ENCODE measurements at places on chromosomes 3 and 15.

GRCh38 chr3:42911551-42911950 is 5.6 kb downstream of the ZNF662 start:
- no peak for DNase-seq

DNA sequence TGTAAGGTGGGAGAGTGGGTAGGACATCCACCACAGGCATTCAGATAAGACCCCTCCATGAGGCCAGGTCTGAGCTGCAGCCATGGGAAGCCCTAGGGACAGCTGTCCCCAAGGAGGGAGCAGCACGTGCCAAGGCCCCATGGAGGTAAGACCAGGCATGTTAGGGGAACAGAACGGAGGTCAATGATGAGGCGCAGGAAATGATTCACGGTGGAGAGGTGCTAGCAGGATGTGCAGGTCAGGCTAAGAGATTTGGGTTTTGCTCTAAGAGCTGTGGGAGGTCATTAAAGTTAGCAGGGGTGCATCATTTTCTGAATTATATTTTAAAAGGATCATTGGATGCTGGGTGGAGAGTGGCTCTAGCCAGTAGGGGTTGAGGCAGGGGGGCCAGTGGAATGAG is 66.4 kb upstream of the SNRPA1 start:
- no peak for DNase-seq

GRCh38 chr15:74511583-74511982 is 29.4 kb upstream of the ARID3B start:
- DNase-seq, result no peak

DNA sequence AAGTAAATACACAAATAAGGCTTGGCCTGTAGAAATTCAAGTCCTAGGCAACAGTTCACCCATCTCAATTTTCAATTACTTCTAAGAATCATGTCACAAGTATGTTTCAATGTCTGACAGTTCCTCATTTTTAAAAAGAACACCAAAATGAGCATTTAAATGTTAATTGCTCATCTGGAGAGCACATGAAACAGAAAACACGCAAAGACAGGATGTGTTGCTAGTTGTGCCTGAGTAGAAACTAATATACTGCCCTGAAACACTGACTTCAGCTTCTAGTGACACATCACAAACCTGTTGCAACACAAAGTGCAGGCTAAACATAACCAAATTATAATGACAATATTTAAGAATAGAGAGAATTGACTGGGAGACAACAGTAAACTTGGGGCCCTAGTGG is 167.3 kb upstream of the THBS1 start:
- DNase-seq, result no peak

DNA sequence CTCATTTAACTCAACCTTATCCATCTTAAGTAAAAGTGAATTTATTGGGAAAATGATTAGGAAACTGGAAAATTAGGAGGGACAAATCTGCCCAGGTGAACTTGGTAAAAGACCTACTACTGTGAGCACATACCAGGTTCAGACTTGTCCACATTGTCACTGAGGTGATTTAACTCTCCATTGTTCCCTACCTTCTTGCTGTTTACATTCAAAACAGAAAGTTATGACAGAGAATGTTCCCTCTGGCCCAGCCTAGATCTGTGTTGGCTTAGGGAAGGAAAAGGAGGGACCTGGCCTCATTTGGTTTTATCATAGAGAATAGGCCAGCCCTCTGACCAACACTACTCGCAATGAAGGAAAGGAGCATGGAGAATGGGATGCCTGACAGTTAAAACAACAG is 117.6 kb downstream of the SATB1 start:
- no peak for DNase-seq

DNA sequence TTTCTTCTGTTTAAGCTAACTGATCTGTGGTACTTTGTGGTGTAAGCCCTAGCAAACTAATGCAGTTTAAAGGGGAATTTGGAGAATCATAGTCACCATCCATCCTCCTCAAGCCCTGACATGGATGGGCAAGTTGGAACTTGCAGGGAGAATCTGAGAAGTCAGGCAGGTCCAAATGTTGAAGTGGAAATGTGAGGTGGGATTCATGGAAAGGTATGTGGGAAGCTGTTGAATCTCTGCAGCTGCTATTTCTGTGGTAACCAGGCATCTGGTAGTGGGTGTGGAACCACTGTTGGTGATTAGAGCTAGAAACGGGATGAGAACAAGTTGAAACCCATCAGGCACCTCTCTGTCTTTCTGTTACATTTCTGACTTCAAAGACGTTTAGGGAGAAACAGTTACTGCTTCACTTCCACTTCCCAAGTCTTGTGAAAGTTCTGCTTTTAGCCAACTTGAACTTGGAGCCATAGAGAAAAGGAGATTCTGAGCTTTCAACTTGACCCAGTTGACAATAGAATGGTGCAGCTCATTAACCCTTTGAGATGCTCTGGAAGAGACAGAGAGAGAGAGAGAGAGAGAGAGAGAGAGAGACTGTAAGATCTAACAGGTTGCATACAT is 38.1 kb upstream of the NMNAT3 start:
- no peak for DNase-seq
